ENCODE measurements at places on chromosomes 1 and 21.

- no peak for DNase-seq
These were observed 192.8 kb downstream of the HUNK start for GRCh38 chr21:32065654-32066053.

GRCh38 chr1:152774875-152775274, at the start of gene LCE1F:
LCE1F (plus strand) TSS chr1:152775140; CDS start chr1:152776372, 1,232 bp downstream.
- DNase-seq = no peak

- DNase-seq = no peak
These were observed 270.7 kb upstream of the CSF3R start for GRCh38 chr1:36753451-36753850.

DNA sequence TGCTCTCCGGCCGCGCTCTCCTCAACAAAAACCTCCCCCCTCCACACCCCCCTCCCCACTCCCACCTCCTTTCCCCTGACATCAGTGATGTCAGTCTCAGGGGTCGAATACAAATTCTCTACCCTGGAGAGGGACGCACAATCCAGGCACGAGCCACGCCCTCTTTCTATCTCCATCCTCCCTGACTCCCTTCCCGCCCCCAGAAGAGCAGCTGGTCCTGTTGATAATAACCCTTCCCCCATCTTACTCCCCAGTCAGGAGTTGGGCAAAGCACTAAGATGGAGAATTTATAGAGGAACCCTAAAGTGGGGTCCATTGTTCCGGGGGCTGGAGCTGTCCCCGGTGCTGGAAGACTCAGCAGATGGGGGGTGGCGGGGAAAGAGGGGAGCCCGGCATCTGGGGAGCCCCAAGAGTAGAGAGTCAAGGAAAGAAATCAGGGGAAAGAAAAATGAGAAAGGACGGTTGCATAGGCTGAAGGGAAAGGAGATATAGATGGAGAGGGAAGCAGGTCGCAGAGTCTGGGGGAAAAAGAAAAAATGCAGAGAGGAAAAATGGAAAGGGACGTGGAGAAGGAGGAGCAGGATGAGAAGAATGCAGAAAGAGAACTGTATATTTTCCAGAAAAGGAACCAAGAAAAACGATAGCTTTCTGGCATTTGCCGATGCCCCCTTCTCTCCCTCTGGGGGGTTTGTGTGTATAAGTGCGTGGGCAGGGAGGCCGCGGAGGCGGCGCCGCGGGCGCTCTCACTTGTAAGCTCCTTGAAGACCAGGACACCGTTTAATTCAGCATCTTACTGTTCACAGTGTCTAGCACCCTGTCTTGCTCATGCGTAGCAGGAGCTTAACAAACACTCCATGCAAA, at the start of gene CELF3:
Gene CELF3, minus strand, starts transcription at position 33 of the 861 bp plus-strand sequence. CDS start 783 bp downstream, outside the sequence.
- DNase-seq = no peak
